ENCODE measurements at places on chromosomes 3 and 15.

DNA sequence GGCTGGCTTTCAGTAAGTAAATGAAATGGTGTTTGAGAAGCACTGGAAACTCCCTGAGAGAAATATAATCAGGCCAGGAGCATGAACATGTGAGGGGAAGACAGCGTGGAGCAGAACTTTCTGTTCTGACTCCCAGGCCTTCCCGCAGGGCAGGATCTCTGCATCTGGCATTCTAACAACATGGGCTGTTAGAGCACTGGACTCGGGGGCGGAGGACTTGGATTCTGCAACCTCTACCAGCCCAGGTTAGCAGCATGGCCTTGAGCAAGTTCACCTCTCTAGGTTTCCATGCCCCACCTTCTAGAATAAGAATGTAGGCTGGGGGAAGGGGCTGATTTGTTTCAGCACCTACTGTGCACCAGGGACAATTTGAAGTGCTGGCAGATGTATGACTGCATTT lies 12.5 kb upstream of the BFSP2 start:
- no peak for DNase-seq

- DNase-seq: no peak
Observed at GRCh38 chr3:34140616-34141015, 342.2 kb downstream of the PDCD6IP start.

DNA sequence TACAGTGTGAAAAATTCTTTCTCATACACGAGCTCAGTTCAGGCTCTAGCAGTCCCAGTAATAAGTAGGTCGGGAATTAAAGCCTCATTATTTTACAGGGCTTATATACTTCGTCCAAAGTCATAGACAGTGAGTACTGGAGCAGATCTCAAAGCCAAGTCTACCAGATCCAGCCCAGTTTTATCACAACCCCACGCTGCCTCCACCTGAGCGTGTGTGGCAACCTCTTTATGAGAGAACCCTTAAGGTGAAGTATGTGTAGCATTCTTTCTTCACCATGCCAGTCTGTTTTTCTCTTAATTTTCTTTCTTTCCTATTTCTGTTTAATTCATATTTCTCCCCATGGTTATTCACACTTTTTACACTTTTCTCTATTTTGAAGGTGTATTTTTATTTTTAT lies 574.6 kb upstream of the ARPP21 start:
- DNase-seq: no peak

- DNase-seq: no peak
Observed at GRCh38 chr3:95626107-95626506, 1188.3 kb upstream of the EPHA6 start.

- DNase-seq: no peak
Observed at GRCh38 chr3:15315003-15315402, 17.4 kb downstream of the SH3BP5 start.

- no peak for DNase-seq
Observed at GRCh38 chr3:120682095-120682681, at the start of gene HGD. Gene HGD, minus strand, starts transcription at chr3:120682239. Its CDS starts 128 bp downstream, at chr3:120682111.

- no peak for DNase-seq
Observed at GRCh38 chr15:35477312-35478262, 68.4 kb downstream of the DPH6 start.

DNA sequence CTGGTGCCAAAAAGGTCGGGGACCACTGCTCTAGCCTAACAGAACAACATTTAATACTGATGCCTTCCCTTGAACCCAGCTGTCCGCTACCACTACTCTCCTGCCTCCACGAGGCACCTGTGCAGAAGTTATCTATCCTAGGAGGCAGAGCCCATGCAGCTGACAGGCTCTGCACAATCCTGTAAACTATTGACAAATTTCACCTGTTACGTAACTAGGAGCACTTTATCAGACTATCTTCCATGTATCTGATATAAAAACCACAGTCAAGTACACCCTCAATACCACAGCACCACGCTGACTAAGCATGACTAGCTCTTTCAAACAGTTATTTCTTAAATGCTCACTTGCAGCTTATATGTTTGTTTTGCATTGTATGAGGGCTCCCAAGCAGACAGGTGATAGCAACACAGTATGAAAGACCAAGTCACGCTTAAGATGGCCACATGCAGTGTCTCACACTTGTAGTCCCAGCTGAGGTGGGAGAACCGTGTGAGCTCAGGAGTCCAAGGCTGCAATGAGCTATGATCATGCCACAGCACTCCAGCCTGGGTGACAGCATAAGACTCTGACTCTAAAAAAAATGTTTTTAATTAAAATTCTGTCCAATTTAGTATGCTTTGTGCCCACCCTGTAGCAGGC lies 4.5 kb upstream of the IL17RC start:
- no peak for DNase-seq

DNA sequence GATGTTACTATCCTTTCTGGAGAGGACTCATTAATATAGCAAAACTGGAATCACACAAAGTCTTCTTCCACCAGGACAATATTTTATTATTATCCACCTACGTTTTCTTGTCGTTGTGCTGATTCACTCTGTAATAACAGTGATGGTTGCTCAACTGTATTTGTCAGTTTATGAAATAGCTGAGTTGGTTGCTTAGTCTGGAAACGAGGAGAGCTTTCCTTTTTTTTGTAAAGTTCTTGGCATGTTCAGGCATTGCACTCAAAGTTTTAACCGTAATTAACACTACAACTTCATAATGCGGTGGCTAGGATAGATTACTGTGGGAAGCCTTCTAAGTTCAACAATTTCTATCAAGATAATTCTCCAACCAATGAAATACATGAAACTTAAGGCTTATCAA lies 131.2 kb downstream of the RAP2B start:
- no peak for DNase-seq

DNA sequence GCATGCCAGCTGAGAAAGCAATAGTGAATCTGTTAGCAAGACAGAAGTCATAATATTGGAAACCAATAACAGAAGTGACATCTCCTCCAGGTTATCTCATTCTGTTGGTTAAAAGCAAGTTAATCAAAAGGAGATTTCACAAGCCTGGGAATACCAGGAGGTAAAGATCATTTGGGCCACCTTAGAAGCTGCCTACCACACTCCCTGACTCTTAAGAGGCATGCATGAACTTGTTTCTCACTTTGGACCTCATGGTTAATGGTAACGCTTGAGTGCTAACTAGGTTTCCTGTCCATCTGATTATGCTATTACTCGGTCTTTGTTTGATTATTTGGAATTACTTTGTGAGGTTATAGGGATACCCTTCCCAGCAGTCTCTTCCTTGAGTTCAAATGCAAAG lies 650.8 kb upstream of the SGO1 start:
- no peak for DNase-seq

- DNase-seq: no peak
Observed at GRCh38 chr3:72186400-72186855, 401.5 kb upstream of the PROK2 start.

DNA sequence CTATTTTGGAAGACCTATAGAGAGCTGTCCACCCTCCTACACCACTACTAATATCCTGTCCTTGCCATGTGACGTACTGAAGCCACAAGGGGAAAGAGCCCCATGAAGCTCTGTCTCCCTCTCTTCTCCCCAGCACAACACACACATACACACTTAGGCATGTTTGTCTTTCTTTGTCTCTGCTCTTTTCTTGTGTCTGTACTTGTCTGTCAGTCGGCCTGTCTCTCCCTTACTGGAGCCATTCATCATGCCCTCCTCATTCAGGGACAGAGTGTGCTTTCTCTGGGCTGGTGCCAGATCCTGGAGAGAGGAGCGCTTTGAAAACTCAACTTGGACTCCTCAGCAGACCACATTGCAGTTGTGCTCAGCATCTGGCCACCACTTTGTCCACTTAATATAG lies 47.6 kb downstream of the PSMD6 start:
- no peak for DNase-seq

DNA sequence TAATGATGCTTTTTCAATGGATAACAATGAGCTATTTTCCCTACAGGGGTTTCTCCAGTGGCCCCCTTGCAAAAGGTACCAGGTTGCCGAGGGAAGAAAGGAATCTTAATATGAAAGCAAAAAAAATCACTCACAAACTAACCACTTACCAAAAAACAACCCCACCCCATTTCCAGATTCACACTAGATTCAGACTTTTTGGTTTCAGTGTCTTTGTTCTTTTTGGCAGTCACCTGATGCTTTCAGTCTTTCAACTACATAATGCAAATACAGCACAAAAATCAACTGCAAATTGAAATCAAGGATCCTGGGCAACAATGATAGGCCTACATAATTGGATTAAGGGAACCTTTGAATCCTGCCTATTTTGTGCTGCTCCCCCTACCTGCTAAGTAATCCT lies 71.1 kb upstream of the RAP2B start:
- DNase-seq: no peak

Data from stimulated activated CD4-positive, alpha-beta T cell treated with anti-CD3 and anti-CD28 coated beads, Interleukin-1b, Interleukin-23, amount 100 ng/mL, for 24 hours (primary cell).